ENCODE measurements at places on chromosomes 2 and 18. TPM values are rescaled to one million over a fixed set of nuclear protein-coding genes. Genes with fewer than 3 reads are reported as not detected.

GRCh38 chr18:11940956-11941355 lies 32.8 kb upstream of the MPPE1 start:
- no peak for DNase-seq

DNA sequence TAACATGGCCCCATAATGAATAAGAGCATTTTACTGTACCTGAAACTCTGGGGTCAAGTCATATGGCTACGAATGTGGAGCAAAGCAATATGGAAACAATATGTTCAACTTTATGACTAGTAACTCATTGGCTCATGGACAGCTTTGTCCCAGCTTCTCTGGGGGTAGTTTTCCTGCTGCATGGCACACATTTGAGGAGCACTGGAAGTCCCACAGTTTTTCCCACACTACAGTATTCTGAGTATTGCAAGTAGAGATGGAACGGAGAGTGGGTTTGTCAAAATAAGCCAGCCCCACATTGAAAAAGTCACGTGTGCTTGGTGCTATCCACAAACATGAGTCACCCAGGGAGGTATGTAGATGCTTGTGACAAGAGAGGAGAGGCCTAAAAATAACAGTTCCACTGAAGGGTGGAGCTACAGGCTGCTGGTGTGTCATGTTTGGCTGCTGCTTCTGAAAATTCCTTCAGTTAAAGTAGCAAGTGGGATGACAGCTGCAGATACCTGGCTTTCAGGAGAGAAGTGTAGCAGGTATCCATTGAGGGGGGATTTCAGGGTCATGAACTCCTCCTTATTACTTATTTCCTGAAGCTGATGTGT lies 48.2 kb upstream of the CTAGE1 start:
- no peak for DNase-seq

DNA sequence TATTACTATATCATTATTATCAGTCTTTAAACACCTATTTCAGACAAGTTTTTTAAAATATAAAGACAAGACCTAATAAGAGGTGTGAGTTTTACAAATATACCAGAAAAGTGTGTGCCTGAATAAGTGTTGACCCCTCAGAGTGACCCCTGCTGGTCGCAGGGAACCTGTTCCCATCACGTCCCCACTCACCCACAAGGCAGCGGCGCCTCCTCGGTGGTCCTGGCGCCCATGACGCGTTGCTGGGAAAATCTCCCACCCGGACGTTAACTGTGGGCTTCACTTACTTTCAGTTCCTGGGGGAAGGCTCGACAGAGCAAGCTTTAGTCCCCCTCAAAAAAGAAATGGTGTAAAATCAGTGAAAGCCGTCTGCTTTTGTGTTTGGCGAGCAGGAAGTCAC lies 93.5 kb downstream of the TMEM18 start:
- no peak for DNase-seq

GRCh38 chr18:58865701-58866065 lies 1.0 kb downstream of the ZNF532 start:
- no peak for DNase-seq

- DNase-seq: no peak
Measured at GRCh38 chr18:2459886-2460285, 111.4 kb downstream of the METTL4 start.

DNA sequence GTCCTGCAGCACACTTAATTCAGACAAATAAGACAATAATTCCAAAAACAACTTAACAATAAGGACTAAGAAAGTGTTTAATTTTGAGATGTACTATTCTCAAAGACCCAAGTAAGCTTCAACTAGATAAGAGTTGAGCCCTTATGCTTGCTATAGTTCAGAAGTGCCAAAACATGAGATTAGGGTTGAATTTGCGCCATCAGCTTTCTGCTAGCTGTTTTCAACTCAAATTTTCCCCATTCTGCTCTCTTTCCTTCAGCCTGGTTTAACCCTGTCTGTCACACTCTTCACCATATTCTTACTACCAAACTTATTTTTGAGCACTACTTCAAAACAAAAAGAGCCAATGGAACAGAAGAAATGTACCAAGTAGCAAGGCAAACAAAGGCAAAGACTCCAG lies 4.1 kb downstream of the NFE2L2 start:
- no peak for DNase-seq

DNA sequence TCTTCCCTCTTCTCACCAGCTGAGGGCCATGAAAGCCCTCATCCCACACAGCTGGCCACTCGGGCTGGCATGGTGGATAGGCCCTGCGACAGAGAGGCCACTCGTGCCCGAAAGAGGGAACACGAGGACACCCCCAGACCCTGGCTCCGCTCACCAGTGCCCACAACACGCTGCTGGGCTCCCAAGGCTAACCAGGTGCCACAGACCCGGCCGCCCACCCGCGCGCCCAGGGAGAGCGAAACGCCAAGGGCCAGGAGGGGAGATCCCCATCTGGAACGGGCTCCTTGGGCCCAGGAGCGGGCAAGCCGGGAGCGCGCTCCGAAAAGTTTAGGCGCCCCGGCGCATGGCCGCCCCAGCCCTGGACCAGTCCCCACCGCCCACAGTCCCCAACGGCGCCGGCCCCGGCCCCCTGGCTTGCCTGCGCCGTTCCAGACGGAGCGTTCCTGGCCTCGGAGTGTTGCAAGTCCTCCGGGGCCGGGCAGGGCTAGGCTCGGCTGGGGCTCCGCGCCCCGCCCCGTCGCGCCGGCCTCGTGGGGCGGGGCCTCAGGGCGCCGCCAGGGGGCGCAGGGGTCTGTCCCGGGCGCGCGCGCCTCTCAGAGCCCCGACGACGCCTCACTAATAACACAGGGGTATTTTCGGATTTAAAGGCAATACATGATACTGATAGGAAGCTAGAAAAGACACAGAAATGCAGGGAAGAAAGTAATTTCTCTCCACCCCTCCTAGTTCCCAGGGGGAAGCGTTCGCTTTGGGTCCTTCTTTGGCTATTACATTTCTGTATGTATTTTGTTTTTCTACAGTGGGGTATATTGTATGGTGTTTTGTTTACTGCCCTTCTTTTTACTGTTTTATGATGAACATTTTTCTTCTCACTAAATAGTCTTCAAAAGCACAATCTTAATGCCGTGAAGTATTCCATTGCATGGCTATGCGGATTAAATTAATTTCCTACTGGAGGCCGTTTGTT lies at the start of gene TMBIM1:
TMBIM1 (minus strand) TSS at position 456 of the 967 bp plus-strand sequence. CDS start 10,362 bp downstream, outside the sequence.
- peak; percentile 84 for DNase-seq

DNA sequence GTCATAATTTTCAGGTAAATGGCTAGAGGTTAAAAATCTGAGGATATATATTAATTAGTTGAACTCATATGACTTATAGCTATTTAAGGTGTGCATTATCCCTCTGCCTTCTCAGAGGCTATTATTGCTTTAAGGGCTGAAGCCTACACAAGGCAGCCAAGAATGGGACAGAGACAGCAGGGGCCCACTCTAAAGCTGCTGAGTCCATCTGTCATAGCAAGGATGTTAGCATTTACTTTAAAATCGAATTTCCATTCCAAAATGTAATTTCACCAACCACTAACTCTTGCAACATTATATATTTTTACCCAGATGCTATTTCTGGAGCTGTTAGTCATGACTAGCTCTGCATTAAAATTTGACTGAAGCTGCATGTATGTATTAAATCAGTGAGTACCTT lies 236.3 kb upstream of the FSIP2 start:
- no peak for DNase-seq

The SH2D6 gene
- 0.43 TPM for total RNA-seq

The B3GNT7 gene
- not detected for total RNA-seq

The WDR35 gene
- total RNA-seq: 4.5 TPM

The ATP9B gene
- 27.2 TPM for total RNA-seq

The LAMA3 gene
- 0.18 TPM for total RNA-seq

The CDCA7 gene
- 66.6 TPM for total RNA-seq

The ASTL gene
- total RNA-seq: 0.53 TPM

The CHRNG gene
- total RNA-seq: not detected

All from activated CD4-positive, alpha-beta memory T cell treated with anti-CD3 and anti-CD28 coated beads, Interleukin-2, amount 10 ng/mL, durations not matched to agents 7 days and 5 days (primary cell).